ENCODE measurements at places on chromosomes 13 and 19.
A peak's percentile ranks its signal among the peaks of the same experiment; 100 is the strongest.

DNA sequence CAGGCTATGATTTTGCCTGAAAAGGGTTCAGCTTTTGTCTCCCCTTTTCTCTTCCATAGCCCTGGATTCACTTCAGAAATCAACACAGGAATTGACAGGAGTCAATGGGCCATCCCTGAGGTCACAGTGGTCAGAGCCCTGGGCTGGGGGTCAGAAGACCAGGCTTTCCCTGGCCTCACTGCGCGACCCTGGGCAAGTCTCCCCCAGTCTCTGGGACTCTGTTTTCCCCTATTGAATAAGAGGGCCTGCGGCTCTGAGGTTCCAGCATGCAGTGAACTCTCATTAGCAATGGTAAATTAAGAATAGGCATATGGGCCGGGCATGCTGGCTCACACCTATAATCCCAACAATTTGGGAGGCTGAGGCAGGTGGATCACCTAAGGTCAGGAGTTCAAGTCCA lies 30.7 kb upstream of the VSTM2B start:
- no peak for DNase-seq

- no peak for DNase-seq
Measured at GRCh38 chr13:41460930-41461329, 3.6 kb downstream of the RGCC start.

- DNase-seq, result peak; percentile 16
Measured at GRCh38 chr13:42486711-42487198, 87.2 kb upstream of the TNFSF11 start.

DNA sequence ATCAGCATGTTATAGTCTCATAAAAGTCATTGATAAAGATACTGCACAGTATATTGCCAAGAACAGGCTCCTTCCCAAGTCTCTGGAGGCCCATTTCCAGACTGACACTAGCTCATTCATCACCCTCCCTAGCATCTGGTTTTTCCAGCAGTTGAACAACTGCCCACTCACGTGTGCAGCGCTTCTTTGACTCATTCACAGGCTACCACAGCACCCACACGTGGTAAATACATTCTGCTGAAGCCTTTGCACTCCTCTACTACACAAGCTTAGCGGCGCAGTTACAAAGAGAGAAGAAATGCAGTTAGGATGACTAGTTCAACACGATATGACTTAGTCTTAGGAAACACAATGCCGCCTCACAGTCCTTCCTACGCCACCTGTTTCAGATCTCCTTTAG lies 87.7 kb downstream of the DOCK9 start:
- peak; percentile 55 for DNase-seq

DNA sequence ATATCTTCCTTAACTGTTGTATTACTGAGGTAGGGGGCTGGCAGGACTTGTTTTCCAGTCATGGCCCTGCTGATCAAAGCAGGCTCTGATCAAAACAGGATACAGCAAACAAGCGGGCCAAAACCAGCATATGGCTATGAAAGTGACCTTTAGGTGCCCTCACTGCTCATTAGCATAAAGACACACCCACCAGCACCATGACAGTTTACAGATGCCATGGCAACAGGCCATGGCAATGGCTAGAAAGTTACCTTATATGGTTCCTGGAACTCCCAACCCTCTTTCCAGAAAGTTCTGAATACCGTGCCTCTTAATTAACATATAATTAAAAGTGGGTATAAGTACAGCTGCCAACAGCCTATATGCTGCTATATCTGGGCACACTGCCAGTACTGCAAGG lies 551.4 kb upstream of the SGCG start:
- no peak for DNase-seq

DNA sequence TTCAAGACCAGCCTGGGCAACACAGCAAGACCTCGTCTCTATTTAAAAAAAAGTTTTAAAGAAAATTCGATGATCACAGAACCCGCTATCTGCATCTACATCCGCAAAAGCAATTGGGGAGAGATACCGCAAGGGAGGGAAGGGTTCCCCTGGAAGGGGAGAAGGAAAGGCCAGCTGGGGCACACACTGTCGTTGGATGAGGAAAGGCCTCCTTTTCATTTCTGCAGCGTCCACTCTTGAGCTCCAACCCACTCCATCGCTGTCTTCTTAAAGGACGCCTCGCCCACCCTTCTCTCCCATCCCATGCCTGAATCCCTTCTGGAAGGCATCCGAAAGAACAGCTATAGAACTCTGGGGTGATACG lies 3.2 kb upstream of the PRKCG start:
- DNase-seq, result no peak

GRCh38 chr19:19067276-19068072 lies 3.7 kb downstream of the SLC25A42 start:
- no peak for DNase-seq

GRCh38 chr13:84951128-84951527 lies 848.1 kb downstream of the SLITRK6 start:
- no peak for DNase-seq

DNA sequence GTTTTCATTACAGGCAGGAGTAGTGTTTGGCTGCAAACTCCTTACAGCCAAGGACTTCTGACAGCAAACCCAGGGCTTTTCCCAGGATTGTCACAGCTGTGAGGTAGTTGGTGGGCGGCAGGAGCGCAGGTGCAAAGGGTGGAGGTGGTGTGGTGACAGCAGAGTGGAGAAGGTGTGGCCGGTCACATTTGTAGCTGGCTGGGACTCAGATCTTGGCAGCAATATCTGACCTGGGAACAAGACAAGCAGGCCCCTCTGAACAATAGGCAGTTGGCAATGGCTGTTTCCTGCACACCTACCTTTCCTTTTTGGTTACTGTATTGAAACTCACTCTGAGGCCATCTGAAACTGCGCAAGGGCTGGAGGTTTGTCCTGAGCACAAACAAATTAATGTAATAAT lies 327.3 kb downstream of the COG6 start:
- DNase-seq, result no peak

- no peak for DNase-seq
Measured at GRCh38 chr13:100721885-100722512, 47.4 kb upstream of the TMTC4 start.

GRCh38 chr19:15432629-15433518 lies 14.1 kb upstream of the AKAP8L start:
- peak; percentile 29 for DNase-seq

DNA sequence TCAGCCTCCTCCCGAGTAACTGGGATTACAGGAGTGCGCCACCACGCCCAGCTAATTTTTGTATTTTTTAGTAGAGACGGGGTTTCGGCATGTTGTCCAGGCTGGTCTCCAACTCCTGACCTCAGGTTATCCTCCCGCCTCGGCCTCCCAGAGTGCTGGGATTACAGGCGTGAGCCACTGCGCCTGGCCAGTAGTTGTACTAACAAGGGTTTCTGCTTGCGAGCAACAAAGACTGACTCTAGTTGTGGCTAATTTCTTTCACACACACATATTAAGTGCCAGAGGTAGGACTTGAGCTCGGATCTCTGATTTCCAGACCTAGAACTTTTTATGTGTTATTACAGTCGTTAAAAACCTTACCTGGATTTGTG lies 635 bp upstream of the PCCA start:
- no peak for DNase-seq

GRCh38 chr13:39913339-39913738 lies 257.9 kb downstream of the COG6 start:
- no peak for DNase-seq

- DNase-seq, result no peak
Measured at GRCh38 chr13:69565334-69565733, 542.3 kb upstream of the ATXN8OS start.

GRCh38 chr19:34366738-34367623 lies 2.0 kb downstream of the GPI start:
- no peak for DNase-seq

DNA sequence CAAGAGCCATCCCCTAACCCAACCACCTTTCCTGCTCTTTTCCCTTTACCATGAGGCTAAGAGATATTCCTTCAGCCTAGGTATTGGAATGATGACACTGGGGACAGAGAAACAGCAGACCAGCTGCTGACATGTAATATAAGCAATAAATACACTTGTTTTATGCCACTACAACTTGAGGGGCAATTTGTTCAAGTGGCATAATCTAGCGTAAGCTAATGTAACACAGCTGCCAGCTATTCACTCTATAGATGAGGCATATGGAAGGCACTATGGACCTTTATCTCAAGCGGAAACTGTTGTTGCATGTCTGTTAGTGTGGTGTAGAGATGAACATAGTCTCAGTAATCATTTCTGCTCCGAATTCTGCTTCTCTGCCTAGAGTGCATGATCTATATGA lies 111.1 kb downstream of the STARD13 start:
- no peak for DNase-seq

DNA sequence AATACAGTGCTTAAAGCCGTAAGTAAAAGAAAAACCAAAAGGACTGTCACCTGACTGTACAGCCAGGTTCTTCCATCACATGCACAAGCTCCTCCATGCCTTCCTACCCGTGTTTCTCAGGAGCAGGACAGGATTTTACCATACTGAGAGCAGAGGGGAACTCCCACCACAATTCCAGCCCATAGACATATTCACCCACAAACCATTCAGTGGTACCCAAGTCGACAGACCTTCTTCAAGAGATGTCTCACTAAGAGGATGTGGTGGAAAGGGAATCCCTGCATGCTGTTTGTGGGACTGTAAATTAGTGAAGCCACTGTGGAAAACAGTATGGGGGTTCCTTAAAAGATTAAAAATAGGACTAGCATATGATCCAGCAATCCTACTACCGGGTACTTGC lies 66.9 kb upstream of the DOCK9 start:
- no peak for DNase-seq

DNA sequence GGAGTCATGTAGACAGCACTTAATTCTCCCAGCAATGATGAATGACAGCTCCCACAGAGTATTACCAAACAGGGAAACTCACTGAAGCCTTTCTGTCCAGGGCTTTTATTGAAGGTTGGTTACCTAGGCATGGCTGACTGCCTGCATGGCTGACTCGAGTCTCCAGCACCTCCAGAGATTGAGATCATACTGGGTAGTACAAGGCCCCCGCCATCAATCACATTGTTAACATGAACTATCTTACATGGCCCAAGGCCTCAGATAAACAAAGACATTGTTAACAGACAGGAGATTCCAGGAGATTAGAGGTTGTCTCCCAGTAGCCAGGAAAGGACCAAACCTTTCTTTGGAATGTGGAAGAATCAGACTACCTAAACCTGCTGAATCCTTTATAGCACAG lies 128.3 kb upstream of the LSM14A start:
- no peak for DNase-seq

DNA sequence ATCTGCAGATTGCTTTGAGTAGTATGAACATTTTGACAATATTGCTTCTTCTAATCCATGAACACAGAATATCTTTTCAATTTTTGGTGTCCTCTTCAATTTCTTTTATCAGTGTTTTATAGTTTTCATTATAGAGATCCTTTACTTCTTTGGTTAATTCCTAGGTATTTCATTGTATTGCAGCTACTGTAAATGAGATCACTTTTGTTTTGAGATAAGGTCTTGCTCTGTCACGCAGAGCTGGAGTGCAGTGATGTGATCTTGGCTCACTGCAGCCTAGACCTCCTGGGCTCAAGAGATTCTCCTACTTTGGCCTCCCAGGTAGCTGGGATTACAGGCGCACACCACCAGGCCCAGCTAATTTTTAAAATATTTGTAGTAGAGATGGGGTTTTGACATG lies 9.8 kb downstream of the CYP2A7 start:
- DNase-seq, result no peak

DNA sequence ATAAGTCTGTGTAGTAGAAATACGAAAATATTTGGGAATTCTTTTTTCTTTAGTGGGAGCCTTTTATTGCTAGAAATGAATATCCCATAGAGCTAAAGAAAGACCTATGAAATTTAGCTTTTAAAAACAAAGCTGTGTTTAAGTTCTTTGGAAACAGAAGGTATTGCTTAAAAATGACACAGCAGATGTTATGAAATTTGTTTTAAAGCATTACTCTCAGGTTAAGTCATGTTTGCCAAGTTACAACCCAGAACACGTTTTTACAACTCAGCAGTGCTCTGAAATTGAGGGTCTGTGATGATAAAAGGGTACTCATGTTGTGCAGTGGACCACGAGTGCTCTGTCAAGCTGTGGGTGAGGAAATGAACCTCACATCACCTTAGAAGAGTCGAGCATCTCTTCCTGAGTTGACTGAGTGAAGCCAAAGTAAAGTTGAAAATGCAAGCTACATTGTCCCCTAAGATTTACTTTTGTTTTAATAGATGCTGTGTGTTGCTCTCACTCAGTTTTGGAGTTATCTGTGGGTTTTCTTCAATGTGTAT lies 161.1 kb downstream of the SHISA2 start:
- DNase-seq, result no peak

GRCh38 chr13:102234618-102235017 lies 167.2 kb downstream of the FGF14 start:
- DNase-seq, result no peak

DNA sequence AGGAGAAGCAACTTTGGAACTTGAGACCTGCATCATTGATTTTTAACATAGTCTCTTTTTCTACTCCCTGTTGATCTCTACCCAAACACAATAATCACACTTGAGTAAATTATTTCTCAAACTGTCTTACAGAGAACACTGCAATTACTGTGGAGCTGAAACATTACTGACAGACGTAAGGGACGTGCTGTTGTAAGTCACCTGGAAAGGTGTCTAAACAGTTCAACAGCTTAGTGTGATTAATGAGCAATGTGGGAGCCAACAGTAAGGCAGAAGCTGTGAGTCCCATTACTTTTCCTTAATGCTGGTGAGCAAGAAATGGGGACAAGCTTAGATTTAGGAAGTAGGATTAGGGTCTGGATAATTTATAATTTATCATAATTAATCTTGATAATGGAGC lies 265.7 kb downstream of the DLEU7 start:
- DNase-seq, result no peak

DNA sequence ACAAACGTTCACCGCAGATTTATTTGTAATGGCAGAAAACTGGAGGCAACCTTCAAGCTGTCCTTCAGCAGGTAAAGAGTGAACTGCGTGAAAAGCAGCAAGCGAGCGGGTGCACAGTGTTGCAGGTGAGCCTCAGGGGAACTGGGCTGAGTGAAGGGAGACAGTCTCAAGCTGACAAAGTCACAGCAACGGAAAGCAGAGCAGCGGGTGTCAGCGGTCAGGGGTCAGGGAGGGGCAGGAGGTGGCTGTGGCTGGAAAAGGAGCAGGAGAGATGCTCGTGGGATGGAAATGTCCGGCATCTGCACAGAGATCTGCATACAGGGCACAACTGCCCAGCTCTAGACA lies 8.5 kb upstream of the RASA3 start:
- DNase-seq, result no peak

DNA sequence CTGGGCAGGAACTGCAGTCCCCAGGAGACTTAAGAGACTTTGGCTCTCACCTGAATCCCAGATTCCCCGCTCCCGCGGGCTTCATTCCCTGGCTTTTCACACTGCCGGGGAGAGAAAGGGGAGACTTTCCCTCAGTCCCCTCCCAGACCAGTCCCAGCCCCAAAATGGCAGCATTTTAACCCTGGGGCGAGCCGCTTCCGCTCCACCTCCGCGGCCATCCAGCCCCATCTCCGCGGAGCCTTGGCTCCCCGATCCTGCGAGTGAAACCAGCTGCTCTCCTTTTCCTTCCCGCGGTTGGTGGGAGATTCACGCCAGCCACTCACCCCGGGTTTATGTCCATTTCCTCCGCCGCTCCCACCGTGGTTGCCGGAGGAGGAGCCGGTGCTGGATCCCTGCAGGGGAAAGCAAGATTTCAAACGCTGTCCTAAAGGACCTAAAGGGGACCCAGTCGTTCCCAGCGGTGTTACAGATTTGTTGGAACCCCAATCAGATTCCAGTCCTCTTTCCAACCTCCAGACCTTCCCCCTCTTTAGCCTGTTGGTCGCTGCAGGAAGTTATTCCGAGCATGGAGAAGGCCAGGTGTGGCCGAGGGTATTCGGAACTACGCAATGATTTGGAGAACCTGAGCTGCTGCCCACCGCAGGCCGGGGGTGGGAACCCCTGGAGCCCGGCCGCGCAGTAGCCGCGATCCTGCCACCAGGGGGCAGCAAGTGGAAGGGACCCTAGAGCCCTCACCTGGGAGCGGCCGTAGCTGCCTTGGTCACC lies 3.4 kb downstream of the DMKN start:
- no peak for DNase-seq
